ENCODE measurements at places on chromosomes 3 and 15.

GRCh38 chr15:59515190-59515589 is 77.2 kb downstream of the FAM81A start:
- no peak for DNase-seq

GRCh38 chr3:126927846-126928245 is 55.1 kb upstream of the PLXNA1 start:
- no peak for DNase-seq

DNA sequence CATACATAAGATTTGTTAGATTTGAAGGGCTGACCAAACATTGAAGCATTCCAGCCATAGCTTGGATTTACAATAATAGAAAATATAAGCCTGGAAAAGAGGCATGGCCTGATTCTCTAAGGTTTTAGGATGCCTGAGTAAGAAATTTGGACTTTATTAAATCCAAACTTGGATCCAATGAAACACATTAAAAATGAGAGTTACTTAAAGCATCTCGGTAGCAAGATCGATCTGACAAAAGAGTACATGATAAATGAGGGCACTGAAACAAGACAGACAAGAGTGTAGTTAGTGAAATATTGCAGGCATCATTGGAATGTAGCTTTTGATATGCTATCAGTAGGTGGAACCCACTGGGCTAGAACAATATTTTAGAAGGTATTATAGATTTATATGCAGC is 855.7 kb upstream of the DPPA4 start:
- DNase-seq = no peak

- DNase-seq = no peak
Observed at GRCh38 chr3:100030346-100030745, 84.0 kb downstream of the FILIP1L start.

DNA sequence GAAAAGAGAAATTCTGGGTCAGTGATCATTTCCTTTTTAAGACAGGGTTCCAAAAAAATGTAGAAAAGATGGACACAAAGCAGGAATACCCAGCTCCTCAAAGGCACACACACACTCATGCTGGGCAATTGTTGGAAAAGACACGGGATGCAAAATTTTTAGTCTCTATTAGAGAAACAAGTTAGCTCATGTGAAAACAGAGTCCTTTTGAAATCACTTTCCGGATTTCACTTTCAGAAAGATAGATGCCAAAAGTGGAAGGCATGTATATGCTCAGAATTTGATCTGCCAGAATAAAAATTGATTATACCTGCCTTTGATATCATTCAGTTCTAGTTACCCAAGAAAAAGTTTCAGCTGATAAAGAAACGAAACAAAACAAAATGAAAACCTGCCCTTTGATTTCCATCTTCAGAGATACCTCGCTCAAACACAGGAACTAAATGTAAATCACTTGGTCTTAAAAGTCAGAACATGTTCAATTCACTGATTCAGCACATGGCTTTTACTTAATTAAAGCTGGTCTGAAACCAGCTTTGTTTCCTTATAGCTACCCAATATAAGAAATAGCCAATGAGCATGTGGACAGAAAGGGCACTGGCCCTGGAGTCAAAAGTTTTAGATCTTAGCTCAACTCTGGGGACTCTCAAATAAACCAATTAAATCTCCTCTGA is 52.8 kb downstream of the PLD1 start:
- no peak for DNase-seq

DNA sequence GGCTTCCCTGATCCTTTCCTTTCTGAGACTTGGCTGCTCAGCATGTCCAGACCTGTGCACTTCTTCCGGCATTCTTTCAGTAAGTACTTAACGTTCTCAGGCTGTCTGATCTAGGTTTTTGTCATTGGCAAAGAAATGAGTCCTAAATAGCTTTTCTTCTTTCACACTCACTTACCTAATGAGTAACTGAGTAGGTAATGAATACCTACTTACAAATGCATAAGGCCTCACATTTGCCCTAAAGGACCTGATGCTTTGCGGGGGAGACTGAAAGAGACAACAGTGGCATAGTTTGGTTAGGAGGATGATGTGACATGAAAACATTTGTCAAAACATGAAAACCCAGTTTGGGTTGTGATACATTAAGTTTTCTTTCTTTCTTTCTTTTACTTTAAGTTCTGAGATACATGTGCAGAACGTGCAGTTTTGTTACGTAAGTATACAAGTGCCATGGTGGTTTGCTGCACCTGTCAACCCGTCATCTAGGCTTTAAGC is 516.7 kb upstream of the CFAP20DC start:
- DNase-seq = no peak

GRCh38 chr15:74454764-74455500 is 6.0 kb downstream of the UBL7 start:
- no peak for DNase-seq

GRCh38 chr3:60013241-60013640 is 963.4 kb upstream of the CFAP20DC start:
- no peak for DNase-seq

GRCh38 chr3:164687211-164687610 is 391.1 kb downstream of the SI start:
- DNase-seq = no peak

- DNase-seq = no peak
Observed at GRCh38 chr15:28952666-28953491, 67.1 kb downstream of the APBA2 start.

DNA sequence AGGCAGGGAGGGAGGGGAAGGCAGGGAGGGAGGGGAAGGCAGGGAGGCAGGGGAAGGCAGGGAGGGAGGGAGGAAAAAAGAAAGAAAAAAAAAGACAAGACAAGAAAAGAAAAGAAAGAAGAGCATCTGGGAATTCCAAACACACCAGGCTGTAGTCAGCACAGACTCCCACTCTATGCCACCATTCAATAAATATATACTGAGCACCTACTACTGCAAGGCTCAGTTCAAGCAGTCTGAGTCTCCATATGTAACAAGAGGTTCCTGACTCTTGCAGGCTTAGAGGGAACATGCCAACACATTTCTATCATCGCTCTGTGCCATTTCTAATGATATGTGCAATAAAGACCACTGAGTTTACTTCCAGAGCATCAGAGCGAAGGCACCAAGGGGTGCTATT is 47.7 kb downstream of the ANXA2 start:
- no peak for DNase-seq

- peak; percentile 53 for DNase-seq
Observed at GRCh38 chr15:70127288-70127746, 29.6 kb upstream of the TLE3 start.

- no peak for DNase-seq
Observed at GRCh38 chr15:98668566-98669308, 20.4 kb downstream of the IGF1R start.

DNA sequence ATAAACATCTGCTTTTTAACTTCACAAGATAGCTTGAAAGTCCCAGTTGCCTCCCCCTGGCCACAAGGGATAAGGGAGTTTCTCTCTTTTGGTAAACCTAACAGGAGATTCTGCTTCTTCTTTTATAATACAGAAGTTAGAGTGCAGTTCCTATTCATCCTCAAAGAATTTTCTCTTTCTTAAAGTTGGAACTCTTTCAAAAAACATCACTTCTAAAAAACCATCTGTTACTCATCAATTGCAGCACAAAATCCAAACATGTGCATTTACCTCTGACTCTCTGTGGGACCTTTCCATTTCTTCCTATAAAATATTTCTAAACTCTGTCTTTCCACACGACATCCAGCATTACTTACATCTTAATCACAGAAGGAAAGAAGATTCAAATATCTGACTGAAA is 5.1 kb downstream of the DPH6 start:
- no peak for DNase-seq

DNA sequence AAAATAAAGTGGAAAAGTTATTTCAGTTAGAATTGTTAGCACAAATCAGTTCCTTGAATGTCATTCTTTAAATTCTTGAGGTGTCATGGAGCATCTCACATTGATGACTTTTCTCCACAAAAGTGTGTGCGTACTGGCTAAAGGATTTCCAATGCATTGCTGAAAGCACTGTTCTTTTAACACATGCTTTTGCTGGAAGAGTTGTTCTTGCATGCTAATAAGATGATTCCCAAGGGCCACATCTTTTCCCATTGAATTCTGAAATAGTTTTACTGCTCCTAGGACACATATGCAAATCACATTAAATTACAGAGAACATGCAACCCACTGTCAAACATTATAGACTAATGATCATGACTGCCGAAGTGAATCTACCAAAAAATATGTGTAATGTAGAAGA is 516.3 kb upstream of the CADM2 start:
- no peak for DNase-seq

GRCh38 chr15:95459273-95459672 is 871.2 kb upstream of the NR2F2 start:
- DNase-seq = no peak

GRCh38 chr15:56491110-56491722 is 26.3 kb upstream of the MNS1 start:
- peak; percentile 67 for DNase-seq

DNA sequence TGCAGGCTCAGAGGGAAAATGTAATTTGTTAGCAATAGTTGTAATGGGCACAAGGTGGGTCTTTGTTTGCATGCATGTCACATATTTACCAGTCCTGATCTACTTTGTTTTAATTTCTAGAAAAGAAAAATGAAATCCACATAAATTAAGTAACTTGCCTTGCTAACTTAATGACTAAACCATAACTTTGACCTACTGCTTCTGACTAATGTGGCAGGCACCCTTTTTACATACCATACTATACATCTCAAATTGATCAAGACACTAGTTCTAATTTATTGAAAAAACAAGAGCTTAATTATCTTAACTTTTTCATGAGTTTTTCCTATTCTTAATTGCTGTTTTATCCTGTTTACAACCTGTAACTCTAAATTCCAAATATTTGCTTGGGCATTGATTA is 93.2 kb downstream of the ATP11B start:
- DNase-seq = no peak

DNA sequence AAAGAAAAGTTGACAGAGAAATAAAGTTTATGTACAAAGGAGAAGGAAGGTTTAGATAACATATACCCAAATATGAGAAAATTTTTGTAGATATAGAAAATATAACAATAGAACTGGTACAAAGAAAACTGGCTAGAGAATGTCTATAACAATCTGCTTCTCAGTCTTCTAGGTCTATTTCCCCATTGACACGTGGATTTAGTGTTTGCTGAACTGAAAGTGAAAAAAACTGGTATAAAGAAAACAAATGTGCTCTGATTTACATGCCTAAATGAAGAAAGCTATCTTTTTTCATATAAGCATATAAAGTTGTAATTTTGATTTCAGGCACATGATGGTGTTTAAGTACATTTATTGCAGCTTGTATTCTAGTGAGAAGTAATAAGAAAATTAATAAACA is 9.8 kb downstream of the KCNMB2 start:
- no peak for DNase-seq

GRCh38 chr15:71752604-71753289 is 57.6 kb upstream of the NR2E3 start:
- peak; percentile 71 for DNase-seq

DNA sequence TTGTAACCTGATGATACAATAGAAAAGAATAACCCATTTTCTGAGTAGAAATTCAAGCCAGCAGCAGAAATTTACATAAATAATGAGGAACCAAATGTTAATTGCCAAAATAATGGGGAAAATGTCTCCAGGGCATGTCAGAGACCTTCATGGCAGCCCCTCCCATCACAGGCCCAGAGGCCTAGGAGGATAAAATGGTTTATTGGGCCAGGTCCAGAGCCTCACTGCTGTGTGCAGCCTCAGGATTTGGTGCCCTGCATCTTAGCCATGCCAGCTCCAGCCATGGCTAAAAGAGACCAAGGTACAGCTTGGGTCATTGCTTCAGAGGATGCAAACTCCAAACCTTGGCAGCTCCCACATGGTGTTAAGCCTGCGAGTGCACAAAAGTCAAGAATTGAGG is 352.1 kb upstream of the MEIS2 start:
- DNase-seq = no peak

DNA sequence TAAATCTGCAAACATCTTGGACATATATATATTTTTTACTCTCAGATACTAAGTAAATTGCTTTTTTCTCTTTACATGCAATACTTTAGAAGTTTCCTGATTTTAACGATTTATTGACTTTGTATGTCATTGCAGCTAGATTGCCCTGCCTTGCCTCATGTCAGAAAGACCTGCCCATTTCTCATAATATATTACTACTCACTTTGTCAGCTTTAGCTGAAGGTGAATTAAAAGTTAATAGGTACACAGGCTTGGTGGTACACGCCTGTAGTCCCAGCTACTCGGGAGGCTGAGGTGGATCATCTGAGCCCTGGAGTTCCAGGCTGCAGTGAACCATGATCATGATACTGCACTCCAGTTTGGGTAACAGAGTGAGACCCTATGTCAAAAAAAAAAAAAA is 52.8 kb downstream of the PLS1 start:
- no peak for DNase-seq

GRCh38 chr15:48332642-48333034 is 1.4 kb downstream of the DUT start:
- no peak for DNase-seq

Data from HuH-7 (cell line).